GM06990 (cell line): ENCODE measurements at places on chromosomes 3 and 15.

DNA sequence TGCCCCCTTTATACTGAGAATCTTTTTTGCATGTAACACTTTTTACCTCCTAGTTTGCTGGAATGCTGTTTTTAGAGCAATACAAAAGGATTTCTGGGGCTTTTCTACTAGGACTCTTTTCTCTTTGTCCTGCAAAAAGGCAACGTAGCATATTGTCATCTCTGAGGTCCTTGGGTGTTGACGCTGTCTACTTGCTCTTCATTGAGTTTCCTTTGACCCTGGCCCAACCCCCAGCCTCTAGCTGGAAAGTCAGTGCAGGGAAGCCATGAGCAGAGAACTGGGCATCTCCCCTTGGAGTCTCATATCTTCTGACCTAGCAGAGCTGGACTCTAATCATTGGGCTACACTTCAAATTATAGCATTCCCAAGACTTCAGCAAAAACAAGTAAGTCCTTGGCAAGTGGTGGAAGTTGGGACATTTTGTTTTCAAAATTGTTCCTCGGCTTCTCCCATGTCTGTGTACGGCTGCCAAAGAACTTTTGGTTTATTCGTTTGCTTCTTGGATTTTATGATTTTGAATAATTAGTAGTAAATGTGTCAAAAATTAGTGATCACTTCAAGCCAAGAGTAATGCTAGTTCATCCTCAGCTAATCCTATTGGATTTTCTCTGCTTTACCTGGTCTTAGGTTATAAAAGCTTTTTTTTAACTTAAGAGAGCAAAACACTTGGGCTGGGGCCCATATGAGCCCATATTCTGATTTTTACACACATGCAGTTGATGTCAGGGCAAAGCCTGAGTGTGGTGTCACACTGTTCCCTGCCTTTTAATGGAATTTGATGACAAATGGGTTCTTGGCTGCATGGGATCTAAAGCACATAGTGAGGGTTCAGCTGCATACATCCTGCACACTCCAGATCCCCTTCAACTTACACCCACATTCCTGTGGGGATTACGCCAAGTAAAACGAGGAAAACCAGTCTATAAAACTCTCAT is 419.5 kb upstream of the C2CD4B start:
- no peak for DNase-seq

- DNase-seq = no peak
Measured at GRCh38 chr3:158128755-158129154, 18.9 kb downstream of the RSRC1 start.

DNA sequence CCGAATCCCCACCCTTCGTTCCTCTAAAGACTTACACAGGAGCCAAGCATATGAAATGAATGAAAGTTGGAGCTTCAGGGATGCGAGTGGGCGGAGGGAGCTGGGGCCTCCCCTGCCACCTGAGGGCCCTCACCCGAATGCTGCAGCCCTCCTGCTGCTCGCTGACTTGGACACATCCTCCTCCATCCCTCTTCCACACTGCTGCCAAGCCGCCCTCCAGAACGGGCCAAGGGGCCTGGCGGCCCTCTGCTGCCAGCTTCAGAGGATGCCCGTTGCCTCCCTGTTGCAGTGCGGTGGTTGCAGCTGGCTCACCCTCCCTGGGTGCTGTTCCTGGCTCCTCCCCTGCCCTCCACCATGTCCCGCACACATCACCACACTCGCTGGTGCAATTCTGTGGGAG is 71.2 kb downstream of the GABRG3 start:
- no peak for DNase-seq

DNA sequence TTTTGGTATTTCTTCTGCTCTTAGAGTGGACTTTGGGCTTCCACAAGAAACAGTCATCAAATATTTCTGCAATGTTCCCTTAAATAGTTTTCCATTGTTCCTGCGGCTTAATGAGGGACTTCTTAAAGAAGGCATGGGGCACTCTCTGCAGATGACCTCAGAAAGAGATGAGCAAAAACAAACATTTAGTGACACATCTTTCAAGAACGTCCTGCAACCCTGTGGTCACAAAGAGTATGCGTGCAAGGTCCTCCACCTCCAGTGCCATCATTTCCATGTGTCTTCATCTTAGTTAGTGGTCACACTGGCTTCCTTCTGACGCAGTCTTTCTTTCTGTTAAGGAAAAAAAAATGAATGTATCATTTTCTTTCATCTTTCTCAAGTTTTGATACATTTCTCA is 56.2 kb downstream of the GREM1 start:
- no peak for DNase-seq
